NCI-H1105 treated with DMSO at 0.1 percent for 48 hours (cell line): ENCODE measurements at places on chromosomes 12 and 14.

GRCh38 chr14:48129472-48129871 is 454.1 kb upstream of the MDGA2 start:
- no peak for DNase-seq

GRCh38 chr12:132167611-132168310 is 23.5 kb downstream of the NOC4L start:
- no peak for DNase-seq

DNA sequence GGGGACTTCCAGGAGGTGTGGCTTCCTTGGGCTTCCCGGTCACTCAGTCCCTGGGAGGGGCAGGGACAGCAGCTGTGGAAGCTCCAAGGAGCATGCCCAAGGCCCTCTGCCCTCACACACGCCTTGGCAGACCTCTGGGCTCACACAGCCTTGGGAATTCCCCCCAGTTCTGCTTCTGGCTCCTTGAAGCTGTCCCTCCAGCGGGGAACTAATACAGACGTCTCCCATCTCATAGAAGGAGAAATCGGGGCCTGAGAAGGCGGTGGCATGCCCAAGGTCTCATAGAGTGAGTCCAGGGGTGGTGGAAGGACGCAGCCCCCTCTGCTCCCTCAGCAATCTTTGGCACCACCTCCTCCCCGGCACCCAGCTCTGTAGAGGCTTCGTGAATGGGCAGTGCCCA is 15.7 kb upstream of the TMEM119 start:
- DNase-seq = no peak

- no peak for DNase-seq
These were observed 43.4 kb downstream of the HSP90AA1 start for GRCh38 chr14:102043251-102044025.

- no peak for DNase-seq
These were observed 28.8 kb downstream of the CKAP4 start for GRCh38 chr12:106219043-106219442.
